ENCODE measurements at places on chromosomes 16 and 17.

DNA sequence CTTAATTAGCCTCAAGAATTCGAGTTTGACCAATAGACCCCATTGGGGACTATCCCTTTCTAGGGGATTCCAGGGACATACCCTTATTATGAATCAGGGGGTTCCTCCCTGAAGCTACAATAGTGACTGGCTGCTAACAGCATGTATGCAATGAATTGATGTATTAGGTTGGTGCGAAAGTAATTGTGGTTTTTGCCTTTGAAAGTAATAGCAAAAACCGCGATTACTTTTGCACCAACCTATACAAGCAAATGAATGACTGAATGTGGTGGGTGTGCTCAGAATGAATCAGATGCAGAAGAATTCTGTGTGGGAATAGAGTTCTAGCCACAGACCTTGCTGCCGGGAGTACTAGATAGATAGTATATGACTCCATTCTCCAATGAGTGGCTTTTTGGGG, 76.7 kb downstream of the HLF start:
- DNase-seq, result no peak

DNA sequence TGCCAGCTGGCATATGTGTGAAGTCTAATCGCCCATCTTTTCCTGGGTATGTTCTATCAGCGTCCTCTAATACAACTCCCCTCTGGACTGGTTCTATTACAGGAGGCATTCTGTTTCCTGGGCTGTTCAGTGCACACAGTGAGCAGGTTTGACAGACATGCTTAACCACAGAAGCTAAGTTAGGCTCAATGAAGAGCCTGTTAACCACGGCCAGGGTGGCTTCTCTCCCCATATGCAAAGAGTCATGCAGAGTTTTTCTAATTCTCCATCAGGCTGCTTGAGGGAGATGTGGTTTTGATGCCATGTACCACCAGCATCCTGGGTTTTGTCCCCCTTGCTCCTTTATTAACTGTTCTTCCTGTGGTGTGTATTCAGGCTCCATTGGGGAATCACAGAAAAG, 57.2 kb upstream of the ALOX12 start:
- no peak for DNase-seq

GRCh38 chr17:79840269-79840988, 1.2 kb upstream of the CBX4 start:
- no peak for DNase-seq

DNA sequence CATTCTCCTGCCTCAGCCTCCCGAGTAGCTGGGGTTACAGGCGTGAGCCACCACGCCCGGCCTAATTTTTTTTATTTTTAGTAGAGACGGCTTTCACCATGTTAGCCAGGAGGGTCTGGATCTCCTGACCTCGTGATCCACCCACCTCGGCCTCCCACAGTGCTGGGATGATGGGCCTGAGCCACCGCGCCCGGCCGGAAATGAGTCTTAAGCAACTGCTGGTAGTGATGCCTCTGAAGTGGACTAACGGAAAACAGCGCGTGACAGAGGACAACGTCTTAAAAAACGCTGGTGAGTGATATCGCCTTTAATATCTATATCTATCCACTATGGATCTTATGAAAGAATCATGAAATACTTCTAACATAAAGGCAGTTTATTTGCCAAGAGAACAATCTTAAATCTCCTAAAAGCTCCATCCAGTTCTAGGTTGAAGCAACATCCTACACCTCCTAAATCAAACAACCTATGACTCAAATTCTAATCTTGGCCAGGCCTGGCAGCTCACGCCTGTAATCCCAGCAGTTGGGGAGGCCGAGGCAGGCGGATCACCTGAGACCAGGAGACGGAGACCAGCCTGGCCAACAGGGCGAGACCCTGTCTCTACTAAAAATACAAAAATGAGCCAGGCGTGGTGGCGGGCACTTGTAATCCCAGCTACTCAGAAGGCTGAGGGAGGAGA, 69.8 kb downstream of the NXN start:
- DNase-seq, result no peak

DNA sequence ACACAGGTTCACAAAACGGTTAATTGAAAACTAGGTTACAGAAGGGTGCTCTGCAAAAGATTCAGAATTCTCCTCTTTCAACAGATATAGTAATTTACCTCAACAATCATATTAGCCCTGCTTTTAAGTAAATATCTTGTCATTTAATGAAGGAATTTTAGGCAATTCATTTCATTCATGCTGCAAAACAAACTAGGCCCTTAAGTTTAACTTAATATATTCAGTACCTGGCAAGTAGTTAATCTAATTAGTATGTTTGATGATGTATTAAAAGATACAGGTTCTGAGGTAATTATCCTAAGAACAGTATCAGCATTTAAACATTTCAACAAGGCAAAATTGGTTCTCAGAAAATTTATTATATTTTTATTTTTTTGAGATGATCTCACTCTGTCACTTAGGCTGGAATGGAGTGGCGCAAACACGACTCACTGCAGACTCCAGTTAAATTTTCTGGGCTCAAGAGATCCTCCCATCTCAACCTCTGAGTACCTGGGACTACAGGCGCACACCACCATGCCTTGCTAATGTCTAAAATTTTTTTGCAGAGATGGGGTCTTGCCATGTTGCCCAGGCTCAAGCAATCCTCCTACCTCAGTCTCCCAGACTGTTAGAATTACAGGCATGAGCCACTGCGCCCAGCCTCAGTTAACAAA, 44.9 kb downstream of the SMURF2 start:
- no peak for DNase-seq

DNA sequence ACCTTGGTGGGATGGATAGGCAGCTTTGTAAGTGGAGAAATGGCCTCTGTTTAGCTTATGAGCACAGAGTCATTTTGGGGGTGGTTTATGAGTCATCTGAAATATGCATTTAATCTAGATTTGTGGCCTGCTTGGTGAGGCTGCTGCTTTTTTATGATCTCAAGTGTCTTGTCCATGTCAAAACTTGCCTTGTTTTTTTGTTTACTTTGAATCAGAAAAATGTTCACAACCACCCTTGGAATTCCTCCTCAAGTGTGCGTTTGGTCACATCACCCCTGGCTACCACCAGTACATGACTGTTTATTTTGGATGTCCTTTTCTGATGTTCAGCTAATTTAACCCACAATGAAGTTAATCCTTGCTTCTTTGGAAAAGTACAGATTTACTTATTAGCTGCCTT, 64.6 kb downstream of the FTO start:
- DNase-seq, result no peak

DNA sequence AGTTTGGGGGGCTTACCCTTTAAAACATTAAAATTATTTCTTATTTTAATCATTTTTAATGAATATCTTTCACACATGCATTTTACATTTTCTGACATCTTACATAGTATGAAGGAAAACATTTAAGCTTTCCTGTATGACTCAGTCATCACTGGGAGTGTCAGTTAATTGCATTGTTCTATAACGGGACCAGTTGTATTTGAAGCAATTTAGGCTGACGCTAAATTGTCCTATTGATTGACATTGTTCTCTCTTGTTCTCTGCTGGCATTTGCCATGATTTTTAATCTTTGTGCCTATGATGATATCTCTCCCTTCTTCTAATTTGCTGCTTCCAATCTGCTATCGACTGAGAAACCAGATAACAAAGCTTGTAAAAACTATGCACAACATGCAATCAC, 190.5 kb upstream of the PIRT start:
- no peak for DNase-seq

- DNase-seq, result no peak
These were observed 104.9 kb downstream of the CEP112 start for GRCh38 chr17:66087073-66087472.

DNA sequence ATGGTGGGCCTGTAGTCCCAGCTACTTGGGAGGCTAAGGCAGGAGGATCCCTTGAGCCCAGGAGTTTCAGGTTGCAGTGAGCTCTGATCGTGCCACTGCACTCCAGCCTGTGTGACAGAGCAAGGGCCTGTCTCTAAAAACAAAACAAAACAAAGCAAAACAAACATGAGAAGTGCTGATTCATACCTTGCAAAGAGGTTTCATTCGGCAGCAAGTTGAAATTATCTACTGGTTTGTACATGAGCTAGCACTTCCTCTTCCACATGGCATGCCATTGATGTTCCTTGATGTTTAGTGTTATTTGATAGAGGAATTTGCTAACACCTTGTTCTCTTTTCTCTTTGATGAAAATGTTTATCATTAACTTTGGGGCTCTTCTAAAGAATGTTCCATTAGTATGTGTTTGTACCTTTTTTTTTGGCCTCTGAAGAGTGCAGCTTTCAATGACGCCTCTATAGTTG, 50.6 kb downstream of the SPECC1 start:
- DNase-seq, result no peak

GRCh38 chr17:80792373-80792781, 199.3 kb upstream of the CHMP6 start:
- no peak for DNase-seq

GRCh38 chr17:58086953-58087352, 3.7 kb downstream of the DYNLL2 start:
- DNase-seq, result no peak

GRCh38 chr17:65218261-65218660, 81.1 kb downstream of the RGS9 start:
- DNase-seq, result no peak
